ENCODE measurements at places on chromosomes 12 and 14.

DNA sequence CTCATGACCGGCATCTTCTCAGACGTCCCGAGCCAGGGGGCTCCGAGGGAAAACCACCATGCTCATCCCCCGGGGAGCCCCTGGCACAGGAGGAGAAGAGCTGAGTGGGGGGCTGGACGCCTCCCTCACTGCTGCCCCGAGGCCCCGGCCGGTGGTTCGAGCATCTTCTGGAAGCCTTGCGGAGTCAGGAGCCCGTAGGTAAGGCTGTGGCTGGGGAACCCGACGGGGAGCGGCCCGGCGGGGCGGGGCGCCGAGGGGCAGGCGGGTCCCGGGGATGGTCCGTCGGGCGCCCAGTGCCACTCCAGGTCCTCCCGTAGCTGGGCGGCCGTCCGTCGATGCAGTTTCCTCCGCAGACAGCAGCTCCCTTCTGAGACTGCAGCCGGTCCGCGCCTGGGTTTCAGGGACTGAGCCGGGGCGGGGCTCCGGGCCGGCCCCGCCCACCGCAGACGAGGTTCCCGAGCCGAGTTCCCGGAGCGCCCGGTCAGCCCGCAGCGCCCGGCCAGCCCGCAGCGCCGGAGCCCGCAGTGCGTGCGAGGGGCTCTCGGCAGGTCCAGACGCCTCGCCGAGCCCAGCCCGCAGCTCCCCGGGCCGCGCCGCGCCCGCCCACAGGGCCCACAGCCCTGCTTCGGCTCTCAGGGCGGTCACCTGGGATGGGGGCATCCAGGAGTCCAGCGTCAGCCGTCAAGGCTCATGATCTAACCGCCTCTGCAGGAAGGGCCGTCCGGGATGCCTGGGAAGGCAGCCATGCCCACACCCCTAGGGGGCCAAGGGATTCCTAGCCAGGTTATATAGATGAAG lies at the start of gene PGF:
TSS of gene PGF (minus strand) at position 369 of the 798 bp plus-strand sequence. CDS start at position 14, 355 bp downstream.
- peak; percentile 29 for DNase-seq

- peak; percentile 36 for DNase-seq
Measured at GRCh38 chr12:32025906-32026305, 66.7 kb downstream of the RESF1 start.

DNA sequence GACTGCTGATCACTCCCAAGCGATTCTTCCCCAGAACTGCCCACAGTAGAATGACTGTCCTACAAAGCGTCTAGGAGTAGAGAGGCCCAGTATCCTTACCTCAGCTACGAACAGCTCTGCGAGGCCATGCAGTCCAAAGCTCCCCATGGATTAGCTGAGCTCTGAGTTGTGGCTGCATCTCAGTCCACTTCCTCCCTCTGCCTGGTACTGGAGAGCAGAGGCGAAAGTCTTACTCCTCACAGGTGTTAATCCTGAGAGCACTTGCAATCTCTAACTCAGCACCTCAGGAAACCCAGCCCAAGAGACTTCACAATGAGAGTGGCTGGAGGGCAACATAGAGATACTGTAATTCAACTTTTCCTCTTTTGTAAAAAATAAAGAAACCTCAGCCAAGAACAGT lies 493.1 kb downstream of the BCAT1 start:
- no peak for DNase-seq

GRCh38 chr12:89087149-89087825 lies 265.0 kb downstream of the DUSP6 start:
- no peak for DNase-seq

DNA sequence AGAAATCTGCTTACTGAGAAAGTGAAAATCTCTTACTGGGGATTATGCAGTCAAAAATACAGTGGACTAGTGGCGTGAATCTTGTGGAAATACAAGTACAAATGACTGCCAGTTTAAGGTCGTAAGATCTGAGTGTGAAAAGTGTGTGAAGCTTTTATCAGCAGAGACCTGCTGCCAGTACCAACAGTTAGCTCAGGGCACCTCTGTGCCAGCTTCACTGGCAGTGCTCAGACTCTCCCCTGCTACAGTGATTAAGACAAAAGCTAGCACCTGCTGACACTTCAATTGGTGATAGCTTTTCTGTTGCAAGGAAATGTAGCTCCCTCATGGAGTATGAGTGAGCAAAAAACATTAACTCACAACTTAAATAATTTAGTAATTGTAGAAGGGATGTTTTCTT lies 185.1 kb downstream of the ANO6 start:
- no peak for DNase-seq

DNA sequence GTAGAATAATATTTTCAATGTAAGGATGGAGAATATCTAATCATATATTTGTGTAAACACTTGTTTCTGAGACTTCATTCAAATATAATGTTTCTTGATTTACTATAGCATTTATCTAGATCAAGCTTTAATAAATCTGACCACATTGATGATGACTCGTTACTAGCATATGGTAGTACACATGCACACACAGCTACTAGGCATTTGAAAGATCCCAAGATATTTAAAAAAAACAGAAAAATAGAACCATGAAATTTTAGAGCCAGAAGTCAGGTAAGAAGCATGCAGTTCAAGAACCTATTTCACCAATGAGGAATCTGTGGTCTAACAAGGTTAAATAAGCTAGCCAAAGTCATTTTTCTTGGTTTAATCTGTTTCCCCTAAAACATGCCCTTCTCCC lies 32.0 kb downstream of the DCP1B start:
- no peak for DNase-seq

- peak; percentile 80 for DNase-seq
Measured at GRCh38 chr12:69900720-69901131, 75.7 kb downstream of the MYRFL start.

GRCh38 chr14:70926235-70926830 lies 19.1 kb downstream of the PCNX1 start:
- DNase-seq = no peak

DNA sequence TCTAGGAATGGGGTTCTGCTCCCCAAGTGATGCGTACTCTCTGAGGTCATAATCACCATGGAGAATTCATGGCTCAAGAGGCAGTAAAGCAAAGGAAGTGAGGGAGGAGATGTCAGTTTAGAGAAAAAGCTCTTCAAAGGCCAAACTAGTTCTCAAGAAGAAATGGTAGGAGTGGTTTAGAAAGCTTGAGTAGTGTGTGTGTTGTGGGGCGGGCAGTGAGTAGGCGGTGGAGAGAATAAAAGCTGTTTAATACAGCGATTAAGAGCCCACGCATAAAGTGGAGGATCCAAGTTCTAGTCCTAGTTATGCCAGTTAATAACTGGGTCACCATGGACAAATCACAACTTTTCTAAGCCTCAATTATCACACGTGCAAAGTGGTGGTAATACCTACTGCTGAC lies 55.6 kb downstream of the PTPN21 start:
- no peak for DNase-seq

DNA sequence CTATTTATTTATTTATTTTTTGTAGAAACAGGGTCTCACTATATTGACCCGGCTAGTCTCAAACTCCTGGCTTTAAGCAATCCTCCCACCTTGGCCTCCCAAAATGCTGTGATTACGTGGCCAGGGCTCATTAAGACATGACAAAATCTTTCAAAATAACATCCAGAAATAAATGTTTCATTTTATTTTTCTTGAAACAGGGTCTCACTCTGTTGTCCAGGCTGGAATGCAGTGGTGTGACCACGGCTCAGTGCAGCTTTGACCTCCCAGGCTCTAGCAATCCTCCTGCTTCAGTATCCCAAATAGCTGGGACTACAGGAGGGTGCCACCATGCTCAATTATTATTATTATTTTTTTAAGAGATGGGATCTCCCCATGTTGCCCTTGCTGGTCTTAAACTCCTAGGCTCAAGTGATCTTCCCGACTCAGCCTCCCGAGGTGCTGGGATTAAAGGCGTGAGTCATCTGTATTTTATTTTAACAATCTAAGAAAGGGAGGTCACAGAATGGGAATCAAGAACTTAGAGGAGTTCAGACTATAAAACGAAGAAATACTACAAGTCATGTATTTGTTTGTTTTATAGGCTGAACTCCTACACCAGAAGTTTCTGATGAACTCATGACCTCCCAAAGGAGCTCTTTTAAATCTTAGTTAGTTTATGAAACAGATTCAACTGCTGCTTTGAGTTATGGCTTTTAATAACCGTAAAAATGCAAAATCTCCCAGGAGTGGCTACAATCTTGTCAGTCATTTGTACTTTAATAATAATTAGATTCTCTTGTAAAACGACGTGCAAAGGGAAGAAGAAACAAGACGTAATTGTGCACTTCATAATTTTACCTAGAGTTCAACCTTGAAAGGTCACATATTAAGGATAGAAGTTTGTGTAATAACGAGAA lies 2.1 kb upstream of the TMEM263 start:
- DNase-seq = no peak

DNA sequence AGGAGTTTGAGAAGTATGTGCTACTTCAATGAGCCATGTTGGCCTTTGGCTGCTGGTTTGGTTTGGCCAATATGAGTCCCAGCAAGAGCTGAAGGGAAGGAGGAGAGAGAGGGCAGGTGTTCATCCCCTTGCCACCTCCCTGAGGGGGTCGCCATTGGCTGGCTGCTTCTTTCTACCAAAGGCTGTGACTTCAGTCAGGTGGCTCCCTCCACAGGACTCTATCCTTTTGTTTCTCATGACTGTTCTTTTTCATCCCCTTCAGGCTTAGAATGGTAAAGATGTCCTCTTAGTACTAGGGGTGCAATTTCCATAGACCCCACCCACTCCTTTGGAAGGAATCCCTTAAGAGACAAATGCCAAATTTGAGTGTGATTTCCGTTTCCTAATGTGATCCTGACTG lies 31.2 kb upstream of the OTOGL start:
- no peak for DNase-seq
